Mesendoderm (in vitro differentiated cells): ENCODE measurements at places on chromosomes 2 and 18.
A peak's percentile ranks its signal among the peaks of the same experiment; 100 is the strongest.

GRCh38 chr2:238691596-238692491 is 156.0 kb upstream of the TWIST2 start:
- no peak for DNase-seq

GRCh38 chr18:9885170-9886004 is at the start of gene TXNDC2:
Gene TXNDC2, plus strand, starts transcription at chr18:9885973. Its CDS starts 708 bp downstream, at chr18:9886681.
- DNase-seq, result no peak

DNA sequence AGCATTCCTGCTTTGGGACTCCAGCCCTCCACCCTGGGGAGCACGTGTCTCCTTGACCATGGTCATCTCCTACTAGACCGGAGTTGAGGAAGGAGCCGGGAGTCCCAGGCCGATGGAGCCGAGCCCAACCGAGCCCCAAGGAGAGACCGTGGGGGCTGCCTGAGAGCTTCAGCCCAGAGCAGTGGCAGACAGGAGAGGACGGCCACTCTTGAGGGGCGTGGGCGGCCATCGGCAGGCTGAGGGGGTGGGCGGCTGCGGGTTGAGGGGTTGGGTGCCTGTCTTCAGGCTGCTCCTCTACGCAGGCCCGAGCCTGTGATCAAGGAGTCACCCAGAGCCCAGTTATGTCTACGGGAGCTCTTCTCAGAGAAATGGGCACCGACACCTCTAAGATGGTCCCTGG is 158.7 kb downstream of the PXDN start:
- no peak for DNase-seq

DNA sequence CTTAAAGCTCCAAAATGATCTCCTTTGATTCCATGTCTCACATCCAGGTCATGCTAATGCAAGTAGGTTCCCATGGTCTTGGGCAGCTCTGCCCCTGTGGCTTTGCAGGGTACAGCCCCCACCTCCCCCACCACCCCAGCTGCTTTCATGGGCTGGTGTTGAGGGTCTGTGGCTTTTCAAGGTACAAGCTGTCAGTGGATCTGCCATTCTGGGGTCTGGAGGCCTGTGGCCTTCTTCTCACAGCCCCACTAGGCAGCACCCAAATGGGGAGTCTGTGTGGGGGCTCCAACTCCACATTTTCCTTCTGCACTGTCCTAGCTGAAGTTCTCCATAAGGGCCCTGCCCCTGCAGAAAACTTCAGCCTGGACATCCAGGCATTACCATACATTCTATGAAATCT is 19.0 kb downstream of the SLC9A4 start:
- no peak for DNase-seq

- no peak for DNase-seq
Observed at GRCh38 chr2:74948779-74949178, 9.7 kb upstream of the POLE4 start.

DNA sequence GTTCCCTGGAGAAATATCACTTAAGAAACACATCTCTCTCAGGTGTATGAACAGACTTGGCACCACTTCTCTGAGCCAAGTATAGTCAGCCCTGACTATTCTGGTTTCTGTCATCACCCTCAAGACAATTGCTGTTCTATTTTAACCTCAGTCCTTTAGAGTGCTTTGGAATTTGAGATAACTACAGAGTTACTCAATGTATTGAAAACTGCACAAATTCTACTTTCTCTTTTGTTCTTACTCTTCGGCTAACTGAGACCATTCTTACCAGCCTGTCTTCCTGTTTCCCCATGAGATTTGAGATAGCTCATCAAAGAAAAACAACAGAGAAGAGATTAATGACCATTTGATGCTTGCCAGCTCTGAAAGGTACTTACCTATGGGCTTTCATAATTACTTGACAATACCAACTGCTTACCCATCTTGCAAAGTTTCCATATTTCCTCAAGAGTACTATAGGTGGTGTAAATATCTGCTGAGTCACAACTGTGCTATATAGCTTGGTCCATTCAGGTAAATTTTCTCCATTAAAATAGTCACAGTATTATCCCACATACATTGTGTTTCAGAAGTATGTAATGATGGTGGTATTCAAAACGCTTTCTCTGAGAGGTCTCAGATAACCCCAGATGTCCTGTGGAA is 467.5 kb upstream of the CHST9 start:
- DNase-seq, result no peak

DNA sequence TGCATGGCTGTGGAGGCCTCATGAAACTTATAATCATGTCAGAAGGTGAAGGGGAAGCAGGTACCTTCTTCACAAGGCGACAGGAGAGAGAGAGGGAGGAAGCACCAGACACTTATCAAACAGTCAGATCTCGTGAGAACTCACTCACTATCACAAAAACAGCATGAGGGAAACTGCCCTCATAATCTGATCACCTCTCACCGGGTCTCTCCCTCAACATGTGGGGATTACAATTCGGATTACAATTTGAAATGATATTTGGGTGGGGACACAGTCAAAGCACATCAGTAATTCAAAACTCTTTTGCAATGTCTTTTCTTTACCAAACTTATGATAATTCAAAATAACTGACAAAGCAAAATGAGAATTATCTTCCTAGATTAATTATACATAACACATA is 8.5 kb upstream of the CCDC68 start:
- peak; percentile 34 for DNase-seq

DNA sequence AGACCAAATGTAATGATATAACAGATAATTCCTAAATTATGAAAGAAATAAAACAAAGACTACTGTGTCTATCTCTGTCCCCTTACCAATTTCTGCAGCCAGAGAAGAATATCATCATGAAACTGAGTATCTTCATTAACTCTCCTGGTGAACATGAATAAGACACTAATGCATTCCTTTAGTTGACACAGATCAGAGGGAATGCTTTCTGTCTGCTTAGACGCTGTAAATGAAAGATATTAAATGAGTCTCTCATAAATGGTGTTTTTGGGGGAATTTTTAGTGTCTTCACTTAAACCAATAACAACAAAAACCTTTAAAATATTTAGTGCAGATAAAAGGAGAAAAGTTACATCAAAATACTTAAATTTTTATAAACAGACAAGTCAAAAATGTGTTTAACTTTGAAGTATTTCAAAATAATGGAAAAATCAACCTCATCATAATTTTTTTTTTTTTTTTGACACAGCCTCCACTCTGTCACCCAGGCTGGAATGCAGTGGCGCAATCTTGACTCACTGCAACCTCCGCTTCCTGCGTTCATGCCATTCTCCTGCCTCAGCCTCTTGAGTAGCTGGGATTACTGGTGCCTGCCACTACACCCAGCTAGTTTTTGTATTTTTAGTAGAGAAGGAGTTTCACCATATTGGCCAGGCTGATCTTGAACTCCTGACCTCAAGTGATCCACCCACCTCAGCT is 16.0 kb downstream of the EPG5 start:
- DNase-seq, result peak; percentile 16

DNA sequence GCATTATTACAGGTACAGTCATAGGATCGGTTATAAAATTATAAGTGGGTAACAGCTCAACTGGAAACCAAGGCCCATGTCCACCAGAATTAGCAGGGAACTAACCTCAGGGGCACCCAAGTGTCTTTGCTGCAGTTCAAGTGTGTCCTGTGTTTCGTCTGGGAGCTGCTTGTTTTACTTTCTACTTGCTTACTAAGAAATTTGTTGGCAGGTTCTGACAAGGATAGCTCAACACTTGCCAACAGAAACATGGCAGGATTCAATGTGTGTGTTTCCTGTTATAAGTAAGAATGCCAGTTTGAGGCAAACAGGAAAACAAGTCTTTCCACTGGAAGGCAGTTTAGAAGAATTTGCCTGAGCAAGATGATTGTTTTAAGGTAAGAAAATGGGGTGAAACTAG is 104.5 kb downstream of the EPHA4 start:
- DNase-seq, result no peak

DNA sequence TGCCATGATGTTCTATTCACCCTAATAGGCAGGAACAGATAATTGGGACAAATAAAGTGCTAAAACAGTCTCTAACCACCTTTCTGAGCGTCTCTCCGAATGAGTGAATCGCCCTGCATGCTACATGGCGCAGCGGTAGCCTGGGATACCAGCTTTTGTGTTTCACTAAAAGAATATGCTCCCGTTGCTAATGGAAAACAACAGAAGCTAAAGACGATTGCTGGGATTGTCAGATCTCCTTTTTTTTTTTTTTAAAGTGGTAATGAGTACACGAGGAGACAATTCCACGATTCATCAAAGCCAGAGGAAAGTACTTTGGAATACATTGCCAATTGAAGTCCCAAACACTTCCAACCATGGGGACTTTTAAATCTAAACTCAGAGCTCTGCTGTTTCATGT is 1815.3 kb upstream of the CELF4 start:
- peak; percentile 12 for DNase-seq

GRCh38 chr2:122322815-122323214 is 567.4 kb downstream of the TSN start:
- DNase-seq, result peak; percentile 18

DNA sequence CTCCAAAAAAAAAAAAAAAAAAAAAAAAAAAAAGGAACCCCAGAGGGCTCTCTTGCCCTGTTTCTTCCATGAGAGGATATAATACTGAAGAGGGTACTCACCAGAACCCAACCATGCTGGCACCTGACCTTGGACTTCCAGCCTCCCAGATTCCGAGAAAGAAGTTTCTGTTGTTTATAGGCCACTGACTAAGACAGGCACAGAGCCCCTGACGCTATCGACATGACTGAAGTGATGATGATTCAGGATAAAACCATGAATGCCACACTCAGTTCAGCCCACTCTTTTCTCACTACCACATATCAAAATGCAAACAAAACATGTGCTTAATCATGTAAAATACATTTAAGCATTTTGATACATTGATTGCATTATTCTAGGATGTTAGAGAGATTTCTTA is 66.1 kb upstream of the CDCA7 start:
- no peak for DNase-seq

DNA sequence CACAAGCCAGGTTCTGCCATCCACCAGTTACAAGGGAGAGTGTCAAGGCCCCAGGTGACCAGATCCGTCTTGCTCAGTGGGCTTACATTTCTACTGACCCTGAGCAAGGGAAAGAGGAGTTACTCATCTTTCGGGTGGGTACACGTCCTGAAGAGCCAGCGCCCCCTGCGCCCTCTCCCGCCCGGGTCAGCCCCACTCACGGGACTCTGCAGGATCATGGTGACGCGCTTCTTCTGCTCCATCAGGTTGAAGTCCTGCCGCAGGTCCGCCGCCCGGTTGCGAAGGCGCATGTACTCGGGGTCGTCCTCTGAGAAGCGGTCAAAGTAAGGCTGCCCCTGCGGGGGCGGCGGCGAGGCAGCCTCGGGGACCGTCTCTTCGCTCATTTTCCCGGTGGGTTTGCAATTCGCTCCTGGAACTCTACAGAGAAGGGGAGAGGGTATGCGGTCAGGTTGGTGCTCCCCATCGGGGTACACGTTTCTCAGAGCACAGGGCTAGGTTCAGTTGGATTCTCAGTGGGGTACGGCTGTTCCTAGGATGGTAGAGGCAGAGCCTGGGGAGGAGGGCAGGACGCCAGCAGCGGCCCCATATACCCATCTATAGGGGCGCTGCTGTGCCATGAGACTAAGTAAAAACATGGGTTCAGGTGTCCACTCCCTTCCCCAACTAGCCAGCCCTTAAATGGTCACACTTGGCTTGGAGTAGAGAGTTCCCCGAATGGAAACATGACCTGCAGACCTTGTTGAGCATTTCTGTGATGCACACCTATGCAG is 61.8 kb downstream of the ADD2 start:
- no peak for DNase-seq

GRCh38 chr2:40680547-40680946 is 228.7 kb upstream of the SLC8A1 start:
- DNase-seq, result no peak

DNA sequence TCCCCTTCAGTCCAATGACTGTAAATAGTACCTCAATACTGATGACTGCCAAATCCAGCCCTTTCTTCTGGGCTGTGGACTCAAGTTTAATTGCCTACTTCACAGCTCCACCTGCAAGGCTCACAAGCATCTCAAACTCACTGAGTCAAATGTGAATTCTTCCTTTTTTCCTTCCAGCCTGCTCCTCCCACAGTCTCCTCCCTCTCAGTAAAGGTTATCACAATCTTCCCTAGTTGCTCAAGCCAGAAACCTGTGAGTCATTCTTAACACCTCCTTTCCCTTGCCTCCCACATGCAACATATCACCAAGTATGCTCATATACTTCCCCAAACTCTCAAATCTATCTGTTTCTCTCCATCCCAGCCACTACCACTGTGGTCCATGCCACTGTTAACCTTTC is 3.7 kb upstream of the MFSD6 start:
- peak; percentile 77 for DNase-seq

- no peak for DNase-seq
Observed at GRCh38 chr2:238505119-238505891, 78.6 kb downstream of the ASB1 start.

GRCh38 chr18:38454764-38455469 is 889.3 kb upstream of the CELF4 start:
- no peak for DNase-seq

DNA sequence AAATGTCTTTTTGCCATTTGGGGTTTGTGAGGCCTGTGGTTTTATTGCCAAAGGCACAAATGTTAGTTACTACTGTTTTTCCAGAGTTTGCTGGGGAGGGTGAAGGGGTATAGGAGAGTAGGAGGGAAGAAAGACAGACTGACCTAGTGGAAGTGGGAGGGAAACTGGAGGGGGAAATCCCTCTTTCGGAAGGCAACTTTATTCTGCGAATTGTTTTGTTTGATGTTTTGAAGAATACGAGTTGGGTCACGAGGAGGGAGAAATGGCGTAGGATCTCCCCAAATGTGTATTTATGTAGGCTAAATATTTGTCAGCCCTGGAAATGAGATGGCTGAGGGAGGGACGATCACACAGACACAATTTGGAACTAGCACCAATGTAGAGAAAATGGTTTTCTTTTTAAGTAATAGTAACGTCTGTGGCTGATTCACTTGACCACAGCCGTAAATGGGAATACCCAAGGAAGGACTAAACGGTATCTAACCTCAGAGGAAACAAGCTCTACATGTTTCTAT is 172.3 kb downstream of the ICOS start:
- no peak for DNase-seq

DNA sequence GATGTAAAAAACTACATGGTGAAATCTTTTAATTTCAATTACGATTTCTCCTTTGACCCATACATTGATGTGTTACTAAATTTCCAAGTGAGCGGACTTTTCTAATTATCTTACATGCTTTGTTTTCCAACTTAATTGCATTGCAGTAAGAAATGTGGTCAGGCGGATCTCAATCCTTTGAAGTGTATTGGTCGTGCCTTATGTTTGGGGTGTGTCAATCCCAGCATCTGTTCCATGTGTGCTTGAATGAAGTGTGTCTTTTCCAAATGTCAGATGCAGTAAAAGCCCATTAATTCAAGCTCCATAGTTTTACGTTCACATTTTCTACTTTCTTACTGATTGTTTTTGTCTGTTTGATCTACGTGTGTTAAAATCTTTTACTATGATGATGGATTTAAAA is 113.1 kb downstream of the UXS1 start:
- no peak for DNase-seq

- no peak for DNase-seq
Observed at GRCh38 chr2:217016796-217017419, 157.0 kb upstream of the TNP1 start.
